NCI-H510A treated with DMSO at 0.1 percent for 48 hours (cell line): ENCODE measurements at places on chromosomes 7 and 10.

GRCh38 chr7:32591938-32592337 is 96.6 kb downstream of the AVL9 start:
- no peak for DNase-seq

DNA sequence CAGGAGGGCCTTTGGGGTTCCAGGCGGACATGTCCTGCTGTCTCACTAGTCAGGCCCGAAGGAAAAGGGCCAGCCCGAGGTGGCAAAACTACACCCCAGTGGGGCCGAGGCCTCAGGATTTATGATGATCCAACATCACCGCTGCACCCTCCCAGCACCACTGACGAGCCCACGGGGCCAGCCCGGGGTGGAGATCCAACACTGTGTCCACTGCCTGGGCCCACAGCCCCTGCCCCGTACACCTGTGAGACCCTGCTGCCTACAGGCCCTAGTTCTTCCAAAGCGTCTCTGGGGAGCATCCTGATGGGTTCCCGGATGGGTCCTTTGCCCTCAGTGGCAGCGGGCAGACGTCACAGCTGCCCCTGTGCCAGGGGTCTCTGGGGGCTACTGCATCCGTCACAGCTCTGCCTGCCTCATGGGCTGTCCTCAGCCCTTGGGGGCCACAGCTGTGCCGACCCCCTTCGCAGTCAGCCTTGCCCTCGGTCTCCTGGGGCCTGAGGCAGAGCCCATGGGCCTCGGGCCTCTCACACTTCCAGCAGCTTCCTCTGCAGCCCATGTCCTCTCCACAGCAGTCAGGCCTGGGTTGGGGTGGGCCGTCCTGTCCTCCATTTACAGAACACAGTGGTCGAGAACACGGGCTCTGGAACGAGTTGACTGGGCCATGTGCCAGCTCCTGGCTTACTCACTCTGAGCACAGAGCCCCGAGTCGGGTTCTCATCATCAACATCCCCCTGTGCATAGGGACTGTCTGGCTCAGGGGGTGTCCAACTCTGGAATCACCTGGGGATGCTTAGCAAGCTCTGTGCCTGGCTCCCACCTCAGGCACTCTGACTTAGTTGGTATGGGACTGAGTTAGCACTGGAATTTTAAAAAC is 64.9 kb downstream of the FOXL3 start:
- no peak for DNase-seq

DNA sequence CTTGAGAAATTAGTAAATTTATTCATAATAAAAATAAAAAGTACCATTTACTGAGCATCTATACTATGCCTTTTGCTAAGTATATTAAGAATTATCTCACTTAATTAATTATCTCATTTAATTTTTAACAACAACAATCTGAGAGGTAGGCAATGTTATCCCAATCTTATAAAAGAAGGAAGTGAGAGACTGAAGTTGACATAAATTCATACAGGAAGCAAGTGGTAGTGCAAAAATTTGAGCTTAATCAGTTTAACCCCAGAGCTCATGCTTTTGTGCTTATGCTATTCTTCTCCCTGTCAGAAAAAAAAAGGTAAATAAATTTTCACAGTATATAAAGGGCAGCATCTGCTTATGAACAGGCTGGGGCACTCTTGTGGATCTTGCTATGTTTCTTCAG is 2.7 kb upstream of the LIPF start:
- no peak for DNase-seq

- DNase-seq, result no peak
These were observed 69.6 kb upstream of the ADO start for GRCh38 chr10:62734781-62735463.

GRCh38 chr10:121322776-121323175 is 275.5 kb downstream of the FGFR2 start:
- peak; percentile 22 for DNase-seq

DNA sequence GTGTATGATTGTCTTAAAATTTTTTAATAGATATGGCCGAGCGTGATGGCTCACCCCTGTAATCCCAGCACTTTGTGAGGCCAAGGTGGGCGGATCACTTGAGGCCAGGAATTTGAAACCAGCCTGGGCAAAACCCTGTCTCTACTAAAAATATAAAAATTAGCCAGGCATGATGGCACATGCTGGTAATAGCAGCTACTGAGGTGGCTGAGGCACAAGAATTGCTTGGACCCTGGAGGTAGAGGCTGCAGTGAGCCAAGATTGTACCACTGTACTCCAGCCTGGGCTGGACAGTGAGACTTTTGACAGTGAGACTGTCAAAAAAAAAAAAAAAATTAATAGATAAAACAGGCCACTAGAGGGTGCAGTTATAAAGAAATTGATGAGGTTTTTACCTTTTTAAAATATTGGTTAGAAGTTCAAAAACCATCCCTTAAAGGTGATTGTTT is 20.5 kb downstream of the NOM1 start:
- DNase-seq, result peak; percentile 2

DNA sequence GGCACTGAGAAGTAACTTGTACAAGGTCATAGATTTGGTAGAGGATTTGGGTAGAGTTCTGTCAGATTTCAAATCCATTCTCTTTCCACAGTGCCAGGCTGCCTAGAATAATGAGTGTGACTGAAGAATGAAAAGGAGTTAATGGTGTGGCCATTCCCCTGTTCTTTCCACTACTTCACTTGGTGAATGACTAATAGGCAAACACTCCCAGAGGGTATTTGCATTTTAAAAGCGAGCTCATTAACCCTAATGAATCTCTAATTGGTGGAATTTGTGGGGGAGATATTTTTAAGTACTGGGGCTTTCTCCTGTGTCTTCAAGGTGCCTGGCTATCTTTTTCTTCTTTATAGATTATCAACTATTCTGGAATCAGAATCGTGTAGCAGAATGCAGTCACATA is 74.8 kb upstream of the RPA3 start:
- DNase-seq, result no peak

- DNase-seq, result no peak
These were observed 23.5 kb downstream of the SGCE start for GRCh38 chr7:94632338-94633013.

GRCh38 chr10:5583525-5584175 is 58.9 kb downstream of the CALML3 start:
- peak; percentile 87 for DNase-seq

GRCh38 chr10:3036155-3037021 is 31.0 kb upstream of the PFKP start:
- DNase-seq, result no peak

GRCh38 chr10:115981081-115981480 is 291.9 kb downstream of the GFRA1 start:
- DNase-seq, result no peak

DNA sequence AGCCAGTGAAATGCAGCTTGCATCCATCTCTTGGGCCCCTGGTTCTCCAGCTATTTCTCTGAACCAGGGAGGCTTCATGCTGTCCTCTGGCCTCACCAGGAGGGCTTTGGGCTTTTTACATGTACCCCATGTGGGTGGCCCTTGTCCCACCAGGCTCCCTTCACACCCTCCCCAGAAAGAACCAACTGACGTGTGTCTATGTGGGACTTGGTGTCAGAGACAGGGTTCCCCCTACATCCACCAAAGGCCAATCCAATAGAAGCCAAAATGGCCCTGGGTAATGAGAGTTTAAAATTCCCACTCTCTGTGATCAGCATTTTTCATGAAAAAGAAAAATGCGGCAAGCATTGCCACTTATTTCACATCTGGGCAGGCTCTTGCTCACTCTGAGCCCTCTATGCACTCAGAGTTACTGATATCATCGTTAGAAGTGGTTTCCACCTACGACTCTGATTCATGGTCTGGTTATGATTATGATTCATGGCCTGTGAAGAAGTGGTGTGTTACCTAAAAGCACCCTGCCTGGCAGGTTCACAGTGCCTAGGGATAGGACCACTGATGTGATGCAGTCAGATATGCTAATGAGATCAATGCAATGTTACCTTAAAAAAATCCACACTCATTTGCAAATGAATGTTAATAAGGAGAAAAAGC is 133.5 kb downstream of the BUB3 start:
- no peak for DNase-seq

DNA sequence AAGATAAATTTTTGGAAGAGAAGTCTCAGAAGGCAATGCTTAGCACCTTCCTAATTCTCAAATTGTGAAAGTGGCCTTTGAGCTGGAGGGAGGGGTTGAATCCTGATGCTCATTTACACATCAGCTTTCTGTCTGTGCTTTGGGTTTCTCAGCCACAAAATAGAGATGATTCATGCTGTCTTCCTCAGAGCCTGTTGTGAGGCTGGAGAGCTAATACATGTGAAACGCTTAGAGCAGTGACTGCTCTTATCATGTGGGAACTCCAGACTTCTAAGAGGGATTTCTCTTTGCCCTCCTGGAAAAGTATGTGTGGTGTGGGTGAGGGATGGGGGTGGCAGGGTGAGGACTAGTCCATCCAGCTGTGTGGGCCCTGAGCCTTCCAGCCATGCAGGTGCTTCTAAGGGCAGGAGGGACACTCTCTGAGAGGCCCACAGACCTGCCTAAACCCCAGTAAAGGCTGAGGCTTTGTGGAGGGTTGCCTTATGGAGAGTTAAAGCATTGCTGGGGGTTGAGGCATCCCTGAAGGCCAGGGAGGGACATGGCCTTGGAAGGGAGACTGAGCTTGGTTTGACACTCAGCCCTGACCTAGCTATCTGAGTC is 4.8 kb upstream of the EVX1 start:
- no peak for DNase-seq

DNA sequence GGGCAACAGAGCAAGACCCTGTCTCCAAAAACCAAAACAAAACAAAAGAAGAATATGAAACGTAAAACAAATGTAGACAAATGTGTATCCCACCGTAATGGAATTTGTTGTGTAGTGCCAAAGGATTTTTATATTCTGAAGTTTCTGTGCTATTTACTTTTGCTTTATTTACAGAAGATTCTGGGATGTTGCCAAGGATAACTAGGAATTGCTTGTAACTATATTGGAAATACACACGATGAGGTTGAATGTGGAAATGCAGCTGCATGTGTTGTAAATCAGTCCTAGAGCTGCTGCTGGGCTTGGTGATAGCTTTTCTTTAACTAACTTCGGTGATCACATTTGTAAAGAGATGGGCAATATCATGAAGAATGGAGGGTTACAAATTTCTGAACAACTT is 39.5 kb downstream of the GALNT17 start:
- DNase-seq, result no peak

DNA sequence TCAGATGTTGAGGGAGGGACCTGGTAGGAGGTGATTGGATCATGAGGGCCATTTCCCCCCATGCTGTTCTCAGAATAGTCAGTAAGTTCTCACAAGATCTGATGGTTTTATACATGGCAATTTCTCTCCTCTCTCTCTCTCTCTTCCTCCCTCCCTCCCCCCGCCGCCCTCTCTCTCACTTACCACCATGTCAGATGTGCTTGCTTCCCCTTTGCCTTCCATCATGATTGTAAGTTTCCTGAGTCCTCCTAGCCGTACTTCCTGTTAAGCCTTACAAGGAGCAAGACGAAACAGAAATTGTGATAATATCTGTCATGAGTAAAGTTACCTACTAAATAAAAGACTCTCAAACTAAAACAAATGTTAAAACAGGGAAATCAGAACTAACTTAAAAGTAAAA is 19.9 kb upstream of the GPR141 start:
- no peak for DNase-seq

DNA sequence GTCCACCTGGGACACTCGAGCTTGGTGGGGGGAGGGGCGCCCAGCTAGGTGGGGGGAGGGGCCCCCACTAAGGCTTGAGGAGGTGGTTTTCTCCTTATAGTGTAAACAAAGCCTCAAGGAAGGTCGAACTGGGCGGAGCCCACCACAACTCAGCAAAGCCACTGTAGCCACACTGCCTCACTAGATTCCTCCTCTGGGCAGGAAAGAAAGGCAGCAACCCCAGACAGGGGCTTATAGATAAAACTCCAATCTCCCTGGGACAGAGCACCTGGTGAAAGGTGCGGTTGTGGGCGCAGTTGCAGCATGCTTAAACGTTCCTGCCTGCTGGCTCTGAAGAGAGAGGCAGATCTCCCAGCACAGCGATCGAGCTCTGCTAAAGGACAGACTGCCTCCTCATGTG is 133.1 kb downstream of the SNX13 start:
- DNase-seq, result no peak

DNA sequence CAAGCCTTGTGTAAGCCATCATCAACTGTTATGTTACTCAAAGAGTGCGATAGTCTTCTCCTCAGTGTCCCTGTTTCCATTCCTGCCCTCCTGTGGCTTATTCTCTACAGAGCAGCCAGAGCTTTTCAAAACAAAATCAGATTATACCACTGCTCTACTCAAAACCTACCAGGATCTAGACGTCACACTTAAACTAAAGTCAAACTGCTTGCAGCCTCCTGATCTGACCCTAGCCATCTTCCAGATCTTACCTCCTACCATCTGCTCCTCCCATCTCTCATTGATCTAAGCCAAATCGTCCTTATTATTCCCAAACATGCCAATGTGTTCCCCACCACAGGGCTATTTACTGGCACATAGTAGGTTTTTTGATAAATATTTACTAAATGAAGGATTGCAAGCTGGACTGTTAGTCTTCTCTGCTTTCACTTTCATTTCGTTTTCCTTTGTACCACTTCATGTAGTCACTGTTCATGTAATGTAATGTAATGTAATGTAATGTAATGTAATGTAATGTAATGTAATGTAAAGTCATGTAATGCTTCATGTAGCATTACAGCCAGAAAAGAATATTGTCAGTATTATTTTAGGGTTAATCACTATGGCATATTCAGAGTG is 116.1 kb downstream of the GPR37 start:
- no peak for DNase-seq

DNA sequence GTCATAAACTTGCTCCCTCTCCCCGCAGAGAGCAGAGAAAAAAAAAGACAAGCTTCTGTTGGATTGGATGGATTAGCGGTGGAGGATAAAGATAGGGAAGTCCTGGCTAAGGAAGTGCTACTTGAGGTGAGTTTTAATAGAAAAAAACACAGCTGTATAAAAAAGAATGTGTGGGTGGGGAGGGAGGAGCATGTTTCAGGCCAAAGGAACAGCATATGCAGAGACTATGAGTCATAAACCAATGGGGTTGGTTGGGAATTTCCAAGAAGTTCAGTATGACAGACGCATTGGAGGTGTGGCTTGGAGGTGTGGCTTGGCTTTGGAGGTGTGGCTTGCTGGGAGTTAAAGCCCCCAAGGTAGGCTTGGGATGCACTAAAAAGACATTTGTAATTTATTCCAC is 103.0 kb upstream of the LSM8 start:
- no peak for DNase-seq

DNA sequence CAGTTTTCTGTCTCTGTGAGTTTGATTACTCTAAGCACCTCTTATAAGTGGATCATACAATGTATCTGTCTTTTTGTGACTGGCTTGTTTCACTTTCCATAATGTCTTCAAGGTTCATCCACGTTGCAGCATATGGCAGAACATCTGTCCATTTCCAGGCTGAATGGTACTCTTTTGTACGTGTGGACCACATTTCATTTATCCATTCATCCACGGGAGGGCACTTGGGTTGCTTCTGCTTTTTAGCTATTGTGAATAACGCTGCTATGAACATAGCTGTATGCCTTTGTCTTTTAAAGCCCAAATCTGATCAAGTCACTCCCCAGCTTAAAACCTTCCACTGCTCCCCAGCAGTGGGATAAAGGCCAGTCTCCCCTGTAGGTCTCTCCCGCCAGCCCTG is 31.5 kb downstream of the EGFR start:
- no peak for DNase-seq
